ENCODE measurements at places on chromosomes 12 and 14.
A peak's percentile ranks its signal among the peaks of the same experiment; 100 is the strongest.

- no peak for DNase-seq
Measured at GRCh38 chr14:102822311-102822863, 45.1 kb downstream of the TRAF3 start.

DNA sequence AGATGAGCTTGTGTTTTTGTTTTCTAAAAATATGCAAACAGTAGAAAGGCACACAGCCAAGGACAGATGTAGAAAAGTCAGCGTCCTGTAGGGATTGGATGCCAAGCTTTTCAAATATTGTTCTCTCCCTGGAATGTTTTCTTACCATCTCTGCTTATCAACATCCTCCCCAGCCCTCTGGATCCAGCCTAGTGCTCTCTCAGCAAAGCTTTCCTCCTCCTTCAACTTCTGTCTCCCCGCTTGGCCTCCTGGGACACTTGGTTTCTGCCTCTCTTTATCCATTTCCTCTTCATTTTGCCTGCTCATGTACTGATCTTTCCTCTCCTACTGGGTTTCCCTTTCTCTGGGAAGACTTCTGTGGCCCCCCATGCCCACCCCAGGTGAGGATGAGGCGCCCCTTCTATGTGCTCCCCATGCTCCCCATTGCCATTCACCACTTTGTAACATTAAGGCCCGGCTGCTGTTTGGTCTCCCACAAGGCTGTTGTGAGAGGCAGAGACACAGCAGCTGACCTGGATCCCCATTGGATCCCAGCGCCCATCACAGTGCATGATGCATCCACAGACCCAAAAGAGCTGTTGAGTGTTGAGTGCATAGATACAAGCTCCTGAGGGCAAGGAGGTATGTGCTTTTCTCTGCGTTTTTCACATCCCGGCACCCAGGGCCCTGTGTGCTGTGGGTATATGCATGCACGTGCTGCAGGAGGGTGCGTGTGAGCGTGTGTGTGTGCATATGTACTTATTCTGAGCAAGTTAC, 38.2 kb downstream of the EVL start:
- no peak for DNase-seq

- DNase-seq = no peak
Measured at GRCh38 chr12:48601013-48601756, 31.3 kb upstream of the LALBA start.

- no peak for DNase-seq
Measured at GRCh38 chr12:130958557-130959140, 4.9 kb downstream of the ADGRD1 start.

DNA sequence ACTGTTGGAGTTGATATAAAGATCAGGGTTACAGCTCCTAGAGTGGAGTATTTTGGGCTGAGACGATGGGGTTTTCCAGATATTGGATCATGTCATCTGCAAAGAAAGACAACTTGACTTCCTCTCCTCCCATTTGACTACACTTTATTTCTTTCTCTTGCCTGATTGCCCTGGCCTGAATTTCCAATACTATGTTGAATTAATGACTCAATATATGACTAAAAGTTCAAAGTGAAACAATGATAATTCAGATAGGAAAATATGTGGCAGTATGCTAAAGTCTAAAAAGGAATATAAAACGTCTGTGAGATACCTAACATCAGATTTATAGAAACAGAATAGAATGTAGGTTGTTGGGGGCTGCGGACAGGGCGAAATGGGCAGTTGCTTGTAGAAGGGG, 72.2 kb downstream of the BHLHE41 start:
- no peak for DNase-seq

GRCh38 chr14:94027566-94028449, 1.7 kb downstream of the OTUB2 start:
- DNase-seq = no peak

- DNase-seq = peak; percentile 85
Measured at GRCh38 chr14:91374879-91375702, 42.5 kb downstream of the CCDC88C start.

DNA sequence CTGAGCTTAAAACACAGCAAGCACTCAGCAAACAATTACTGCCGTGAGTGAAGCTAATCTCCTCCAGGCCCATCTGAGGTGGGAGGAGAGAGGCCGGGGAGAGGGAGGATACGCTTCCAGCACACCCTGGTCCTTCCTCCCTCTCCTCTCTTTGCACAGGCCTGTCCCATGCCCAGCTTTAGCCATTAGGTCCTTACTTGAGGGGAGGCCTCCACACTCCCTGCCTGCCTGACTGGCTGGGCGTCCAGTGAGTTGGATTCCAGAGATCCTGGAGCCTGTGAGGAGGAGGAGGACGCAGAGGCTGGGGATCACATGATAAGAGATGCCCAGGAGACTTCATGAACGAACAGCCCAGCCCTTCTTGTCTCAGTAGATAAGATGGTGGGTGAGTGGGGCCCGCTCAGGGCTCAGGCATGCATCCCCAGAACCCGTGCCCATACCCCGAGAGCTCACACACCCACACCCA, 65.1 kb upstream of the NCOR2 start:
- DNase-seq = no peak

DNA sequence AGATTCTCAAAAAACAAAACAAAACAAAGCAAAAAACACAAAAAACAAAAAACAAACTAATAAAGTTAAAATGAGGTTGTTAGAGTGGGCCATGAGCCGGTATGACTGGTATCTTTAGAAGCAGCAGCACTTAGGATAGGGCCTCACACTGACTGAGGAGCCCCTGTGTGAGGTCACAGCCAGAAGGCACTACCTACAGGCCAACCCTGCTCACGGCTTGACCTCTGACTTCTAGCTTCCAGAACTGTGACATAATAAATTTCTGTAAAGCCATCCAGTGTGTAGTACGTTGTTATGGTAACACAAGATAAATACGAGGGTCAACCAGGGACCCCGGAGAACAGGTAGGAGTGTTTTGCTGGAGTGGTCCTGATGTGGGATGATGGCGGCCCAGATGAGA, 629.6 kb downstream of the VRK1 start:
- DNase-seq = no peak

GRCh38 chr12:65882486-65882885, 58.2 kb downstream of the HMGA2 start:
- DNase-seq = no peak

GRCh38 chr12:4031703-4032291, 158.6 kb upstream of the PARP11 start:
- no peak for DNase-seq

GRCh38 chr12:83826112-83826511, 1086.5 kb downstream of the SLC6A15 start:
- peak; percentile 12 for DNase-seq

DNA sequence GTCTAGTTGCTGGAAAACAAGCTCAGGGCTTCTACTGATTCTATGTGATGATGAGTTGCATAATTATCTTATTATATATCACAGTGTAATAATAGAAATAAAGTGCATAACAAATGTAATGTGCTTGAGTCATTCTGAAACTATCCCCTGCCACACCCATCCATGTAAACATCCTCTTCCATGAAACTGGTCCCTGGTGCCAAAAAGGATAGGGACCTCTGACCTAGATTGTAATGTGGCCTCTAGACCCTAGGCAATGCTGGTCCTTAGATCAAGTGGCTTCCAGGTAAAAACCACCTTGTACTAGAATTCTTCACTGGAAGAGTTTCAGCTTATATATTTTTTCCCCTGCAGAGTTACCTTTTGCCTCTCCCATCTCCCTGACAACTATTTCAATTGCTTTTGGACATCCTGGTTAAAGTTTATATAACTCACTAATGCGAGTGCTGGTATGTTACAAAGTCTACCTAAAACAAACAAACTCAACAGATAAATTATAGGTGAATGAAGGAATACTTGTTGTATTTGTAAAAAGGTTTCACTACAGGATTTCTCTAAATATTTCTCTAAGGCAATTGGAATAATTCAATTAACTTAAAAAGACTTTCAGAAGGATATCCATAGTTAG, 462.5 kb downstream of the NAV3 start:
- DNase-seq = no peak

GRCh38 chr14:72033365-72033764, 101.1 kb downstream of the RGS6 start:
- peak; percentile 16 for DNase-seq

DNA sequence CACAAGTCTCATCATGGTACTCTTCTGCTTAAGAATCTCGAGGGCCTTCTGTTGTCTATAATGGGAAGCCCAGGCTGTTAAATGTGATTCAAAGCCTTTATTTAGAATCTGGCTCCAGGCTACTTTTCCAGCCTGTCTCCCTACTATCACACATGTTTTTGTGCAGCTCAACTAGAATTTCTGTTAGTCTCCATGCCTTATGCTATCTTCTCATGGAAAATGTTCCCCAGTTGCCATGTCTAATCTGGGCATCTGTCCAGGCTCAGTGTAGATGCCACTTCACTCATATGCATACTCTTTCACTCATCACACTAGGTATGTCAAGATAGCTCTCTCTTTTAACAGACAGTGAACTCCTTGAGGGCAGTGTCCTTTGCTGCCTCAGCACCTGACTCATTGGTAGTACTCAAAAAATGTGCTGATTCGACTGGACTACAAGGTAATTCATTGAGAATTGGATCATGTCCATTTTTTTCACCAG, 145.3 kb downstream of the TTLL5 start:
- DNase-seq = no peak

DNA sequence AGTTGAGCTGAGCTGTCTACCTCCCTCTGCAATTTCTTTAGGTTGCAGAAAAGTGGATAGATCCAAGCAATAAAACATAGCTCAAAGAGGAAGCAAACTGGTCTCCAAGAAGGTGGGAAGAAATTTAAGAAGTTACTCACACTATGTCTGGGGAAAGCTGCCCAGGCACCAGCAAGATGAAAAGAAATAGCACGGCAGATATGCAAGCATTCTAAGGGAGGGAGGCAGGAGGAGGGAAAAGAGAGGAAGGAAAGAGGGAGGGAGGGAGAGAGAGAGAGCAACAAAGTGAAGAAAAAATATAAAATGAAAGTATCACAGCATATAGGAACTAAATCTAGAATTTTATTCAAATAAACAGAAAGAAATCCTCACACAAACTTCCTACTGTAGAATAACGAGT, 240.7 kb downstream of the APAF1 start:
- DNase-seq = no peak

GRCh38 chr14:102219316-102219715, 79.6 kb downstream of the WDR20 start:
- no peak for DNase-seq

- DNase-seq = no peak
Measured at GRCh38 chr12:53115891-53116648, 12.8 kb downstream of the SOAT2 start.

- DNase-seq = no peak
Measured at GRCh38 chr12:12079291-12079690, 8.6 kb downstream of the BCL2L14 start.

DNA sequence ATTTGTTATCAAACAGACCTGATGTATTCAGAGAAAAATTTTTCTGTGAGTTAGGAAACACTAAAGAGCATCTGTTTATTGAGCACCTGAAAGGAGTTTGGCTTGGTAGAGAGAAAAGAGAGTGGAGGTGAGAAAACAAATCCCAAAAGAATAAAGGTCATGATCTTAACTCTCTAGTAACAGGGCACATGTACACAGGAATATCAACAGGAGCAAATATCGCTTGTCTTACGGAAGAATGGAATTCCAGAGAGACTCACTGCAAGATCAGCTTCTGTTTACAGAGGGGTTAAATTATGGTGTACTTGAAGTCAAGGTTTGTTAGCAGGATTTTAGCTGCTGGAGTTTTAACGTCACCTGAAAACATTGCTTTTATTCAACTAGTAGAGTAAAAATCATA, 78.8 kb downstream of the SPPL3 start:
- no peak for DNase-seq

Measured in SHP77 (cell line).